T-cell (primary cell): ENCODE measurements at places on chromosomes 13 and 19.

DNA sequence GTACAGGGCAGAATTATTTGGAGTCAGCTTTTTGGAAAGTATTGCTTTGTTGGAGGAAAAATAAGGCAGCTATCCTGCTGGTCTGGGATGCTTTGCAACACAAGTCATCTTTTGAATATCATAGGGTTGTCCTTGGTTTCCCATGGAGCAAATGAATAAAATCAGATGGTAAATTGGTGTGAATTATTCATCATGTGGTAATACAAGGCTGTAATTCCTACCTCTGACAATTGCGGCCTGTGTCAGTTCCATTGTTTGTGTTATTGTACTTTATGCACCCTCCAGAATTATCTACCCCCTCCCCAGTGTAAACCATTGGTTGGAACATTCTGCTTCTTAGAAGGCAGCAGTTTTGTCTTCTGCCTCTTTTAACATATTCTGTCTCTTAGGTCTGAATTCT, 46.2 kb downstream of the RNASEH2B start:
- DNase-seq, result no peak
- H3K27me3 ChIP-seq, result no peaks in the 10 kb centered on the region
- H3K4me3 ChIP-seq, result no peak overlapping the region
- H3K27ac ChIP-seq, result no peak overlapping the region

DNA sequence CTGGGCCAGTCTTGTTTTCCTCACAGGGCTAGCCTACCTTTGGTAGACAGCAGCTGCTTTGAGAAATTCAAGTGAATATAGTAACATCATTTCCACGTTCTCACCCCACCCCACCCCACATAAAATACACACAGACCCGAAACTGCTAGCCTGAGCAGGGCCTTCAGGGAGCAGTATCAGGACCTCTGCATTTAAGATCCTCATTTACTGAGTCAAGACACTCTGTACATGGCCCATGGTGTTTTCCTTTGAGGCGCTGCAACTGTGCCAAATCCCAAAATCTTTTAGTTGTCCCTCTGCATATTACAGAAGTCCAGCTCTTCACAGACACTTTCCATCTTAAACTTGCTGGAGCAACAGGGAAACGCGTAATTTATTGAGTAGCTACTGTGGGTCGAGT, 43.0 kb downstream of the ESD start:
- no peak for DNase-seq
- H3K4me3 ChIP-seq, result no peak overlapping the region
- H3K27me3 ChIP-seq, result no peaks in the 10 kb centered on the region
- peaks cover 13% of the 10 kb centered on the region for H3K4me1 ChIP-seq
- no peak overlapping the region for H3K27ac ChIP-seq

- no peak overlapping the region for H3K27ac ChIP-seq
- no peak for DNase-seq
- H3K4me3 ChIP-seq, result no peak overlapping the region
- no peaks in the 10 kb centered on the region for H3K4me1 ChIP-seq
- H3K36me3 ChIP-seq, result no peaks in the 10 kb centered on the region
These were observed 1444.1 kb downstream of the SLITRK5 start for GRCh38 chr13:89115307-89115706.

GRCh38 chr13:99935772-99936171, 35.8 kb downstream of the ZIC5 start:
- H3K27me3 ChIP-seq, result peaks cover 27% of the 10 kb centered on the region
- H3K27ac ChIP-seq, result no peak overlapping the region
- DNase-seq, result no peak
- H3K4me3 ChIP-seq, result no peak overlapping the region

- no peak for DNase-seq
- H3K4me3 ChIP-seq, result no peak overlapping the region
- H3K36me3 ChIP-seq, result no peaks in the 10 kb centered on the region
- no peak overlapping the region for H3K27ac ChIP-seq
- no peaks in the 10 kb centered on the region for H3K4me1 ChIP-seq
These were observed 137.5 kb downstream of the DCLK1 start for GRCh38 chr13:35993686-35994085.

DNA sequence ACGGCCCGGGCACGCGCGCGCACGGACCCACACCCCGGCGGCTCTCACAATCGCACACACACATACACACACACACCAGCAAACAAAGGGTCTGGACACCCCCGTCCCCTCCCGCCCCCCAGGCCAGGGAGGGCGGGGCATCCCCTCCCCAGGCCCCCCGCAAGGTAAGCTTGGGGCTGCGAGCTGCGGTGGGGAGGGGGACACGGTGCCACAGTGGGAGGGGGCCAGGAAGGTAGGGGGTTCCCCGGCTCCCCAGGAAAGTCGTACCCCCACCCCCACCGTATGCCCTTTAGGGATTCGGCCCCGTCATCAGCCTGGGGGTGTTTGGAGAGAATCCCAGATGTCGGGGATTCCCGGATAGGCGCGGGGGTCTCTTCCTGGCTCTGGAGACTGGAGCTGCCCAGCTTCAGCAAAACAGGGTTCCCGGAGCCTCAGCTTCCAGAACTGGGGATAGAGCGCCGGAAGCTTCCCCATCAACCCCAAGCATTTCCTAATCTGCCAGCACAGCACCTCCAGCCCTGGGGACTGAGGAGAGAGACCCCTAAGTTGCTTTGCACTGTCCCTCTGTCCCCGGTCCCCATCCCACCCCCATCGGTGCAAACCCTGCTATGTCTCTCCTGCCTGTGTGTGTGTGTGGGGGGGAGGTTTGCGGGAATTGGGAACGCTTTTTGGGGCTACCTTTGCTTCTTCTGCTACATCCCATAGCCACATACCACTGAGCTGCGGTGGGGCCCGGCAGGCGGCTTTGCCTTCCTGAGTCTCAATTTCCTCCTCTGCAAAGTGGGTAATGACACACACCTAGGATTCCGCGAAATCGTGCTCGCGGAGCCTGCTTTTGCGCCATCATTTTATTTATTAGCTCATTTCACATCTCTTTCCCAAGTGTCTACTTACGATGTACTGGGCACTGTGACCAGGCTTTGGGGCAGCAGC, 1.8 kb upstream of the CDC37 start:
- peak overlapping the region; percentile 89 for H3K27ac ChIP-seq
- DNase-seq, result no peak
- H3K36me3 ChIP-seq, result peaks cover 3% of the 10 kb centered on the region
- peak overlapping the region; percentile 18 for H3K4me3 ChIP-seq
- H3K4me1 ChIP-seq, result peaks cover 40% of the 10 kb centered on the region

GRCh38 chr19:27773318-27774094, 1439.4 kb downstream of the UQCRFS1 start:
- H3K4me3 ChIP-seq, result no peak overlapping the region
- H3K4me1 ChIP-seq, result no peaks in the 10 kb centered on the region
- H3K27me3 ChIP-seq, result no peaks in the 10 kb centered on the region
- H3K27ac ChIP-seq, result no peak overlapping the region

- H3K4me1 ChIP-seq, result peaks cover 15% of the 10 kb centered on the region
- DNase-seq, result peak; percentile 82
- no peaks in the 10 kb centered on the region for H3K27me3 ChIP-seq
- H3K4me3 ChIP-seq, result no peak within 1 kb of the TSS
- no peaks in the 10 kb centered on the region for H3K36me3 ChIP-seq
- no peak within 1 kb of the TSS for H3K27ac ChIP-seq
These were observed at the start of gene MEX3D for GRCh38 chr19:1568320-1569019. MEX3D (minus strand) TSS chr19:1568325; CDS start chr19:1568058, 267 bp downstream.

DNA sequence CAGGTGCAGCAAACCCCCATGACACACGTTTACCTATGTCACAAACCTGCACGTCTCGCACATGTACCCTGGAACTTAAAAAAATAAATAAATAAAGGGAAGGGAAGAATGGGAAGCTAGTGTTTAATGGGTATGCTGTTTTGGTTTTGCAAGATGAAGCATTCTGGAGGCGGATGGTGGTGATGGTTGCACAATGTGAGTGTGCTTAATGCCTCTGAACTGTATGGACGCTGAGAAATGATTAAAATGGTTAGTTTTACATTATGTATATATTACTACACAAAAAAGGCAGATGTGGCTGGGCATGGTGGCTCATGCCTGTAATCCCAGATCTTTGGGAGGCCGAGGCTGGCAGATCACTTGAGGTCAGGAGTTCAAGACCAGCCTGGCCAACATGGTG, 17.8 kb downstream of the NFILZ start:
- no peak overlapping the region for H3K27ac ChIP-seq
- DNase-seq, result no peak
- no peaks in the 10 kb centered on the region for H3K4me1 ChIP-seq
- H3K4me3 ChIP-seq, result no peak overlapping the region
- H3K27me3 ChIP-seq, result no peaks in the 10 kb centered on the region
- no peaks in the 10 kb centered on the region for H3K36me3 ChIP-seq

DNA sequence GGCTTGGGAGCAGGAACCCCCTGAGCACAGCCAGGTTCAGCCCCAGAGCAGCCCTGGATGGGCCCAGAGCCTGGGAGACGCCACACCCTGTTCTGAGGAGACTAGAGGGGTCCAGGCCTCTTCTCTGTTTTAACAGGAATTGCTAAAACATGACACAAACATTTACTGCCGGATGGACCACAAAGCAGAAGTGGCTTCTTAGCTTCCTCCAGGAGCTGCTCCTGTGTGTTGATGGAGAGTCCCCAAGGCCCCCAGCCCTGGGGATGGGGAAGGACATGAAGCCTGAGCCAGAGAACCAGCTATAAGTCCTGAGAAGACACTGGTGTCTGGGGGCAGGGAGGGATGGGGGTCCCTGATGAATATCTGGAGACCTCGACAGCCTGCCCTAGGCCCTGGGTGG, 14.6 kb downstream of the CEACAM3 start:
- H3K36me3 ChIP-seq, result no peaks in the 10 kb centered on the region
- no peaks in the 10 kb centered on the region for H3K27me3 ChIP-seq
- H3K27ac ChIP-seq, result no peak overlapping the region
- no peak for DNase-seq
- H3K4me3 ChIP-seq, result no peak overlapping the region

- no peak overlapping the region for H3K27ac ChIP-seq
- H3K27me3 ChIP-seq, result peaks cover 10% of the 10 kb centered on the region
- H3K36me3 ChIP-seq, result no peaks in the 10 kb centered on the region
- no peak overlapping the region for H3K4me3 ChIP-seq
These were observed 25.2 kb upstream of the HIF3A start for GRCh38 chr19:46271481-46272197.

GRCh38 chr19:56547535-56547934, 8.8 kb downstream of the ZFP28 start:
- H3K4me3 ChIP-seq, result no peak overlapping the region
- no peaks in the 10 kb centered on the region for H3K27me3 ChIP-seq
- DNase-seq, result no peak
- no peak overlapping the region for H3K27ac ChIP-seq

GRCh38 chr19:7545904-7546303, 10.4 kb downstream of the PNPLA6 start:
- H3K27ac ChIP-seq, result no peak overlapping the region
- no peak for DNase-seq
- no peaks in the 10 kb centered on the region for H3K27me3 ChIP-seq
- H3K4me1 ChIP-seq, result no peaks in the 10 kb centered on the region
- H3K36me3 ChIP-seq, result peaks cover 43% of the 10 kb centered on the region

GRCh38 chr13:74575729-74576125, 441.5 kb upstream of the KLF12 start:
- DNase-seq, result peak; percentile 42
- peaks cover 15% of the 10 kb centered on the region for H3K27me3 ChIP-seq
- H3K36me3 ChIP-seq, result no peaks in the 10 kb centered on the region
- peaks cover 12% of the 10 kb centered on the region for H3K4me1 ChIP-seq
- peak overlapping the region; percentile 66 for H3K4me3 ChIP-seq

DNA sequence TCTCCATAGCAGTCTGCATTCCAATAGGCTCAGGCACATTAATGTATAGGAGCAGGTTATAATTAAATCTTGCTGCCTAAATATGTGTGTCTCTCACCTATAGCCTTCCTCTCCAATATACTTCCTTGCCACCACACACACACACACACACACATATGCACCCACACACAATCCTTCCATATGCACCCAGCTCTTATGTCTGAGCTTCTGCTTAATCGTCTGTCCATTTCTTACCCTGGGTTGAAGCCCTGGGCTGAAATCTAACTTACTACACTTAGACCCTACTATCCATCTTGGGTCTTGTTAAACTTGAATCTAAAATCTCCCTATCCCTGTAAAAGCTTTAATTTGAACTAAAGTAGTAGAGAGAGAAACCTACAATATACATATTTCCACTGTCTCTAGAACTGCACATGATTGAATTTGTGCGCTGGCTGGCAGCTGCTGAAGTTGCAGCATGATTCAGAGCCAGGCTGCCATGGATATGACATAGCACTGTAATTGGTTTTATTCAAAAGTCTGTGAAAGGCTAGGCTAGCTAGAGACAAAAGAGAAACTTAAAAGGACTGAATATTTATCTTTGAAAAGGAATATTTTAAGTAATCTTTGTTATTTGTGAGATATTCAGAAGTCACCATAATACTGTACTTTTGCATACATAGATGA, 25.7 kb upstream of the FREM2 start:
- H3K4me1 ChIP-seq, result no peaks in the 10 kb centered on the region
- no peak for DNase-seq
- H3K36me3 ChIP-seq, result no peaks in the 10 kb centered on the region
- no peak overlapping the region for H3K4me3 ChIP-seq
- H3K27me3 ChIP-seq, result no peaks in the 10 kb centered on the region

GRCh38 chr19:49904136-49904535, 7.4 kb upstream of the IL4I1 start:
- H3K4me1 ChIP-seq, result no peaks in the 10 kb centered on the region
- no peak overlapping the region for H3K4me3 ChIP-seq
- peaks cover 29% of the 10 kb centered on the region for H3K36me3 ChIP-seq
- DNase-seq, result no peak
- H3K27ac ChIP-seq, result no peak overlapping the region

DNA sequence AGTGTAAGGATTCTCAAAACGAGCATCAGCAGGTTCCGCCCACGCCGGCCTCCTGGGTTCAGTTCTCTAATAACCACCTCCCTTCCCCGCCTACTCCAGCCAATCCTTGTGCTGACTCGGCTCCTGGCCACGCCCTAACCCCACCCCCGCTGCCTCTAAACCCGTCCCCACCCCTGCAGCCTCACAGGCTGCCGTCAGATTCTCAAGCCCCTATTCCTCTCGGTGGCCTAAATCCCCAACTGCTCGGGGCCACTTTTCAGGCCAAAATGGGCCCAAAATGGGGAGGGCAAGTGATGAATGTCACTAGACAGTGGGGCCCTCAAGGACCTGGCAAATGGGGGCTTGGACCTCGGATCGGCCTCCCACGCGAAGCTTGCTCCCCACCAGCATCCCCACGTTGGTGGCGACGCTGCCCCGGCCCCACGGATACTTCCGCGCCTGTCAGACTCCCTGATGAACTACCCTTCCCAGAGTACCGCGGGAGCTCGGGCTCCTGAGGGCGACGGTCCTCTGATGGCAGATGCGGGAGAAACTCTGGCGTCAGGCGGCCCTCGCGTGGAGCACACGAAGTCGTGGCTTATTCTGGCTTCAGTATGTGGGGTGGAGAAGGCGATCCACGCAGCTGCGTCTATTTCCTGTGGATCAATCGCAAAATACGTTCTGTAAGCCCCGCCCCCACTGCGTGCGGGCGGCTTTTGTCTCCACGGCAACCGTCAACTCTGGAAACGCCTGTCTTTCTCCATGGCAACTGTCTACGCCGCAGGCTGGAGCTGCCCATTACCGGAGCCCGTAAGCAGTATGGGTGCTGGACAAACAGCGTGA, 24.8 kb downstream of the ZNF473 start:
- H3K27me3 ChIP-seq, result peaks cover 6% of the 10 kb centered on the region
- H3K4me1 ChIP-seq, result peaks cover 17% of the 10 kb centered on the region
- H3K4me3 ChIP-seq, result peak overlapping the region; percentile 60
